ENCODE measurements at places on chromosomes 5 and 9.

DNA sequence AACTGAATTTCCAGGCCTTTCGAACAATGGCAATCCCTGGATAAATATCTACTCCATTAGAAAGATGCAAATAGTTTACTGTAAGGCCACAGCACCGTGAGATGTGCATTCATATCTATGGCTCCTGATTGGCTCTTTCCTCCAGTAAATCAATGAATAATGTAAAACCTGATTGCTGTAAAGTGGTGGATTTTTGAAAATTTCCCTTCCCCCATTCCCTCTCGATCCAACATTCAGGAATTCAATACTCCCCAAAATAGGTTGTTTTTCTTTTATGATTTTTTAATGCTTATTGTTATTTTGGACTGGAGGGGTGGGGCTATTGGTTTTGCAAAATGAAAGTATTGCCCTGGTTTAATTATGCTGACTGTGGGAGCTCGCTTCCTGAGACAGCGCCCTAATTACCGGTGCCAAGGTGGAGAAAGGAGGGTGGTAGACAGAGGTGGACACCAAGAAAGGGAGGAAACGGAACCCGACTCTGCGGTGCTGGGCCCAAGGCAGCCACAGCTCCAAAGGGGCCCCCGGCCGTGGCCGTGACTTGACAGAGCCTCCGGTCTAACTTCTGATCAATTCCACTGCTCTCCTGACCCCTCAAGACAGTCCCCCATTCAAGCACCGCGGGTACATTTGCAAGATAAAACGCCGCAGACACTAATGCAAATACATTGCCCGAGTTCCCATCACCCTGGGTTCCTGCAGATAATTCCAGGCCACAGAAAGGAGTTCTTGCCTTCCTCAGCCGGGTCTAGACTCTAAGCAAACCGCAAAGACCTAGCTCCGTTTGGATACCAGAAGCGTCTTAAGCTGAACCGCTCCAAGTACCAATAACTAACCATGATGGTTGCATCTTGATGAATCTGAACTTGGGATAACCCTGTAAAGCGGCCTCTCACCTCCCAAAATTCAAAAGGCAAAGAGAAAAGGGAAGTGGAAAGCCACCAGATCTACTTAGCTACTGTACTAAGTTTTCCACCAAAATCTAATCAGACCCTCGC, 211.2 kb downstream of the MEF2C start:
- peak; percentile 41 for DNase-seq

GRCh38 chr5:164296603-164297080, 791.2 kb downstream of the MAT2B start:
- peak; percentile 57 for DNase-seq

DNA sequence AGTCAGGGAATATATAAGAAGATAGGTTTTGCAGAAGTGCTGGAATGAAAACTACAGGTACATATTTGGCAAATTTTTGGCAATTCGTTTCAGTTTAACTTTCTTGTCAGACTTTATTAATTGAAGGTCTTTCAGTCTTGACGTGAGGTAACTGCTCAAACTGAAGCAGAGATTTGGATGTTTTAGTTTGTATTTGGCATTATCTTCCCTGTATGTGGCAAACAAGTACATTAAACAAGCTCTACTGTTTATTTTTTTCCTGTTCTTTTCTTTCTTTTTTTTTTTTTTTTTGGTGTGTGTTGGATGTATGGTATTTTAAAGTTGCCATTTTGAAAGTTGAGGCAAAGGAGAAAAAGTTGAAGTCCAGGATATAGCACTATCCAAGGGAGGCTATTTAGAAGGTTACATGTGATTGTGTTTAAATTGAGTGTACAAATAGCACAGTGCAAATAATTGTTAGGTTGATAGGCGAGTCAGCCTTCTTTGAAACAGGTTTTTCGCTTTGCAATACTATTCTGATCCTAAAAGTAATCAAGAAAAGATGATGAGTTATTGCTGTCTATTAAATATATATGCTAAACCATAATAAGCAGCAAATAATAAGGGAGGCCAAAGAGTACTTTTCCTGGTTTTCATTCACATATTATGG, 2.2 kb downstream of the PBX3 start:
- no peak for DNase-seq

- no peak for DNase-seq
Observed at GRCh38 chr9:128025736-128026135, 41.4 kb downstream of the NAIF1 start.

- no peak for DNase-seq
Observed at GRCh38 chr5:77103457-77103856, 16.4 kb upstream of the ZBED3 start.

GRCh38 chr5:164000819-164001218, 495.4 kb downstream of the MAT2B start:
- no peak for DNase-seq

DNA sequence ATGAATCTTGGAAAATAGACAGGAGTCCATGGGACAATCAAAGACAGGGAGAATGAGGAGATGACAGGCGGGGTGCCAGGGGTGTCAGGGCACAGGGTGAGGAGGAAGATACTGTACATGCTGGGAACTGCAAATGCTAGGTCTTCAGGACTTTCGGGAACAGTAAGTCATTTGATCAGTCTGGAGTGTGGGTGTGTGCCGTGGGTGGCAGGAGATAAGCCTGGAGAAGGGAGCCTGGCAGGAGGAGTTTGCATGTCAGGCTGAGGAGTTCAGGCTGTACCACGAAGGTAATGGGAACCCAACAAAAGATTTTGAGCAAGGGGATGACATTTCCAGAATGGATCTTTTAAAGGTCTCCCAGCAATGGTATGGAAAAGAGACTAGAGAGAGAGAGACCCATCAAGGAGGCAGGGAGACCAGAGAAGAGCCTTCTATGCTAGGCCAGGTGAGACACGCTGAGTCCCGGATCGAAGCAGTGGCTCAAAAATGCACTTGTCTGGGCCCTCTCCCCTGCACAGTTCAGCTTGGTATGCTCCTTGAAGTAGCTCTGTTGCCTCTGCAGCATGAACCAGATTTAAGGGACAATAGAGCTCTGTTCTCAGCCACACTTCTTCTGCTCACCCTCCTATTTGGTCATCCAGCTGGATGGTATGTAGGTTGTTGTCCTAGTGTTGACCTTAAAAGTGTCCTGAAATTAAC, 77.0 kb upstream of the FER start:
- DNase-seq, result no peak

DNA sequence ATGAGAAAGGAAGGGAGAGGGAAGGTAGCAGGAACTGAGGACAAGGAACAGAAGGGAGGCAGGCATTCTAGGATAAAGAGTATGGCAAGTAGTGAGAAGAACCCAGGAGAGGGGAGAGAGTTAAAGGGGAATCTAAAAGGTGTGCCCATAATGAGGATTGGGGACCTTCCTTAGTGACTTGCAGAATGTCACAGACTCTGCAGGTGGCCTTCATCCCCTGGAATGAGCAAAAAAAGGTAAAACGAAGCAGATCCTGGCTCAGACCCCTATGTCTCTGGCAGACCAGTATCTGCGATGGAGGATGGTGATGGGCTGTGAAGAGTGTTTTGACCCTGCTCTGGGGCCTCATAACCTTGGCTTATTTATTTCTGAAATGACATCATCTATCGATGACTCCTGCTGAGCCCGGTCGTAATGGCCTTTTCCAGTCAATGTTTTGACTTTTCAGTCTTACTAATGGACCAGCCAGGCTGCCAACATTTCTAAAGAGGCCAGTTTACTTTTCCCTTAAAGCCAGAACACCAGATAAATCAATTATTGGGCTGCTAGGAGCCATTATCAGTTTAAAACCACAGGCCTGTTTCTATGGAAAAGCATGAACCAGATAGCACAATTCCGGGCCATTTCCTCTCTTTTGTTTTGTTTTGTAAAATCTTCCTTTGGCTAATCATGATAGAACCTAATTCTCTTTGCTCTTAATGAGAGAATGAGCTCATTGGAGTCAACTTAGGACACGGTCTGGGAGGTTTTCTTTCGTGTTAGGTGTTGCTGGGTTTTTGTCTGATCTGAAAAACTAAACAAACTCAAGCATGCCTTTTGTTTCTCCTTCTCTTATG, 3.1 kb downstream of the TMOD1 start:
- no peak for DNase-seq

GRCh38 chr5:20494706-20495105, 506.7 kb upstream of the CDH18 start:
- DNase-seq, result no peak

DNA sequence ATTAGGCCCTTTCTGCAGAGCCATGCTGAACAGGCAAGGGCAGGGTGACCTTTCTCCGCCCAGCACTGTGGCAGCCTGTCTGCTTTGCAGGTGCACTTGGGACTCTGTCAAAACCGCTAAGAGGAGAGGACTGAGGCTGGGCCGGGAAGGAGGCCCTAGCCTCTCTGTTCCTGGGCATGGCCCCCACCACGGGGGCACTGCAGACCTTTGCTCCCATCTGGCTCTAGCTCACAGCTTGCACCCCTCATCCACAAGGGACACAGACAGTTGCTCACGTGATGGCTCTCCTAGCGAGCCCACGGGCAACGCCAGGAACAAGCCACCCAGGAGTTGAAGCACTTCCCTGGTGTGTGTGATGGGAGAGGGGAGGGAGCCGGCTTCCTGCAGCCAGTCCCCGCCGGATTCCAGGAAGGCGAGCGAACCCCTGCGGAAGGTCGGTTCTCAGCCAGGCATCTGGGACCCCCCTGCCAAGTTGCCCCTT, 43.0 kb upstream of the FCN1 start:
- DNase-seq, result no peak

DNA sequence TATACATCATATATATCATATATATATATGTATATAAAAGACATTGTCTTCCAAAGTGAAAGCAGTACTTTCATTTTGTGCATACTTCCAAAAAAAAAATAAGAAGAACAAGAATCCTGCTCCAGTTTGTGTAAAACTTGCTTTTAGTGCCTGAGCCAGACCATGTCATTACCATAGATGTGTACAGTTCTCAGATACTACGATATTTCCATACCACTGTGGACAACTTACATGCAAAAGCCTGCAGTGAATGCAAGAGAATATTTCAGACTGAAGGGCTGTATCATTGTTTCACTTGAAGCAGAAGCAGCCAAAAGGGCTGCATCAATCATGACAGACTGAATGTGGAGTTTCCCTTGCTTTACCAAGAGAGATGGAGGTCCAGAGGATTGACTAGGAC, 72.6 kb upstream of the CYLC2 start:
- DNase-seq, result no peak

DNA sequence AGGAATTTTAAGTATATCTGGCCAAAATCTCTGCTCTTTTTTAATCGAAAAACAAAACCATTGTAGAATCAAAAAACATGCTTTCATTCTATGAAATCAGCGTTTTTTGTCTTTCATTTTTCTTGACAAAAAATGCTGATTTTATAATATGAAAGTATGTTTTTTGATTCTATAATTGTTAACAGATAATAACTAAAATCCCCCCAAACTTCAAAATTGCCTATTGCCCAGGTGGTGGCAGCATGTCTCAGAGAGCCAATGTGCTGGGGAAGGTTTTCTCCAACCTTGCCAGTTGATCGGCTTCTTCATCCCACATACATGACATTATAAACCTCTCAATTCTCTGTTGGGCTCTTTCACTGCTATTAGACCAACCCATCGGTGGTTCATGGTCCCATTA, 5.1 kb upstream of the SMIM15 start:
- DNase-seq, result peak; percentile 39

DNA sequence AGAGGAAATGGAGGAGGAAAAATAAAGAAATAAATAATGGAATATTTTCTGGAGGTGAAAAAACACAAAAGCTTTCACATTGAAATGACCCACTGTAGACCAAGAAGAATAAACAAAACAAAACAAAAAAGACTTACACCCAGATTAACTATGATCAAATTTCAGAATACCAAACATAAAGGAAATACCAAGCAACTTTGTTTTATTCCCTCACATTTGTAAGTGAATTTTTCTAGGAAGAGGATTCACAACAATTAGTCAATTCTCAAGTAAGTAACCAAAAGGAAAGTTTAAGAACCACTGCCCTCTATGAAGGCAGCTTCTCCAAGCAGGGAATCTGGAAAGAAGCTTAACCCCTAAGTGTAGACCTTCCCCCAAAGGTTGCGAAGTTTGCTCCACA, 29.6 kb upstream of the B4GALT1 start:
- no peak for DNase-seq

- no peak for DNase-seq
Observed at GRCh38 chr5:148844433-148845280, 18.2 kb downstream of the ADRB2 start.

GRCh38 chr5:177447611-177448243, 1.1 kb downstream of the PRR7 start:
- DNase-seq, result peak; percentile 69

GRCh38 chr5:54867310-54867944, 118.0 kb downstream of the ESM1 start:
- DNase-seq, result peak; percentile 32

DNA sequence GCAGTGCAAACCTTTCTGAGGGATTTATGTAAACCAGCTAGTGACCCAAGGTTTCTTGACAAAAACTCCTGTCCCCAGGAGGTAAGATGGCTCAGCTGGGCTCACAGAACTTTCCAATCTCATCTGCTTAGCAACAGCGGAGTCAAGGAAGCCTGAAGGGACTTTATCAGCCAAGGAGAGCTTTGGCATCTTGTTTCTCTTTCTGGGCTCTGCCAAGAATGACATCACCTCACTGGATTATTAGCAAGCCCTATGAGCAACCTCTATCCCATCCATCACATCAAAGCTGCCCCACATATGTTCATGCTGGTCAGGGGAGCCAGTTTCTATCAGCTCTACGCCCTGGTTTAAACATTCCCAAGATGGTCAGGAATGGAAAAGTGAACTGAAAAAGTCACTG, 461.3 kb downstream of the ENC1 start:
- peak; percentile 13 for DNase-seq

GRCh38 chr9:100601216-100601615, 23.3 kb downstream of the CAVIN4 start:
- peak; percentile 62 for DNase-seq
